ENCODE measurements at places on chromosomes 5 and 9. TPM values are rescaled to one million over a fixed set of nuclear protein-coding genes. Genes with fewer than 3 reads are reported as not detected.

The FAM153A gene
- total RNA-seq: not detected

The UHRF2 gene
- total RNA-seq: 34.3 TPM

The EEIG1 gene
- 4.1 TPM for total RNA-seq

The AMBP gene
- total RNA-seq: not detected

The PRSS3 gene
- total RNA-seq: 77.0 TPM

The SEMA6A gene
- 1.2 TPM for total RNA-seq

The C9orf50 gene
- total RNA-seq: not detected

The CDKN2B-AS1 gene
- total RNA-seq: 0.56 TPM

The SLC6A19 gene
- not detected for total RNA-seq

The LRRC19 gene
- total RNA-seq: not detected

The LHX6 gene
- not detected for total RNA-seq

The BTNL3 gene
- not detected for total RNA-seq

The UGT3A1 gene
- not detected for total RNA-seq

The CDC20B gene
- not detected for total RNA-seq

The TAF11L5 gene
- total RNA-seq: not detected

The ABCA1 gene
- 5.3 TPM for total RNA-seq

The ARHGEF28 gene
- total RNA-seq: 15.7 TPM

The CRHBP gene
- total RNA-seq: not detected

The GRM6 gene
- not detected for total RNA-seq

The TEK gene
- total RNA-seq: under 0.01 TPM

The TLR4 gene
- total RNA-seq: not detected

The PCDHB16 gene
- 0.14 TPM for total RNA-seq

Measured in airway epithelial cell (primary cell).